GM12891 (cell line): ENCODE measurements at places on chromosomes 2 and 18.
A peak's percentile ranks its signal among the peaks of the same experiment; 100 is the strongest.

- DNase-seq: no peak
These were observed 39.8 kb upstream of the ST8SIA3 start for GRCh38 chr18:57312346-57313144.

DNA sequence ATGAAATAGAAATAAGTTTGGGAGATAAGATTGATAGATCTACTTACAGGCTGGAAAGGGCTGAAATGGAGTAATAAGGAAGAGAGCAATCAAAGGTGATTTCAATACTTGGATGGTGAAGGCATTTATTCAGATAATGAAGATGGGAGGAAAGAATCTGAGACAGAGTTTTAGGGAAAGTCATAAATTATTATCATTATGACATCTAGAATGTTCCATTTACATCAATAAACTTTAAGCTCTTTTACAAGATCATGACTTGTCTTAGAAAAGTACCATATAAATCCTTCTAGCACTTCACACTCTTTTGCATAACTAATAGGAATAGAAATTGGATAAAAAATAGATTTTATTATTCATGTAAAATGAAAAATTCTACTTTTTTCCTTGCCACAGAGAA, 2.2 kb downstream of the SCN9A start:
- no peak for DNase-seq

DNA sequence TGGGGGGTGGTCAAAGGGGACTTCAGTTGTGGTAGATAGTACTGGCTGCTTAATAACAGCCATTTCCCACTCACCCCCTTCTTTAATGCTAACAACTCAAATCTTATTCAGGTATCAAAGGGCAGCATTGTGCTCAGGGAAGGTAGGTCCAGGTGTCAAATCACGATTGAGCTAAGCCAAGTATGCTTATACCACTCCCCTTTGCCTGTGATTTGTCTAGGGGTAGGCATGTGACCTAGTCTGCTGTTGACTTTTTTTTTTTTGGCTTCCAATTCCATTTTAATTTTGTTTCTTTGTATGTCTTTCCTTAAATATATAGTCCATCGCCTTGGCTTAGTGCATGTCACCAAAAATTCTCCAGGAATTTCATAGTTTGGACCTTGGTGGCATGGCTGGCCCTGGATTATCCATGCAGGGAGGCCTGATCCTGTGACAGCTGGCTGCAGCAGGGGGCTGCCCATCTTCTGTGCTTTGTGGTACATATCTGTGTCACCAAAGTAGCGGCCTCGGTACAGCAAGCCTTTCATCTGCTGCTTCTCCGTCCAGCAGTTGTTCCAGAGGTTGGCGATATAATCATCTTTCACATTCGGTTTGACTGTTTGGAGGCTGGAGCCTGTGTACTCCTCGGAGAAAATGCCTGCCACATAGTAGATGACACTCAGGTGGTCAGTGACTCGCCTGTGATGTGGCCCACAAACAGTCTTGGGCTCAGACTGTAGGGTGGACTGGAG, 68.1 kb upstream of the SPRED2 start:
- DNase-seq: no peak

GRCh38 chr2:198141726-198142125, 337.3 kb downstream of the PLCL1 start:
- no peak for DNase-seq

- DNase-seq: no peak
These were observed 1159.6 kb downstream of the RPIA start for GRCh38 chr2:89850881-89851582.

DNA sequence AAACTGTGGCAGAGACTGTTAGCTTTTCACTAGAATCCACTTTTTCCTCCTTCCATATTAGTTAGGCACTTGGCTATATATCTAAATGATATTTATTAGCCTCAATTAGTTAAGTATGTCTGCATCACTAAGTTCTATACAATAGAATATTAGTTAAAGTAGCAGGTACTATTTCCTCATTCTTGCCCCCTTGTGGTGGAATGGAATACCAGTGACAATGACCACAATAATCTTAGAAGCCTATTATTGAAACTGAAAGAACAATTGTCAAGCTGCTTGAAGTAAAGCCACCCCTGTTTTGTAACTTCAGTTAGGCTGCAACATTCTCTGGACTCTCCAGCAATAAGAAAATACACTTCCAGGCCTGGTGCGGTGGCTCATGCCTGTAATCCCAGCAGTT, 476.3 kb upstream of the VWC2L start:
- DNase-seq: peak; percentile 17

GRCh38 chr2:135797497-135798274, 39.3 kb downstream of the LCT start:
- DNase-seq: peak; percentile 67

DNA sequence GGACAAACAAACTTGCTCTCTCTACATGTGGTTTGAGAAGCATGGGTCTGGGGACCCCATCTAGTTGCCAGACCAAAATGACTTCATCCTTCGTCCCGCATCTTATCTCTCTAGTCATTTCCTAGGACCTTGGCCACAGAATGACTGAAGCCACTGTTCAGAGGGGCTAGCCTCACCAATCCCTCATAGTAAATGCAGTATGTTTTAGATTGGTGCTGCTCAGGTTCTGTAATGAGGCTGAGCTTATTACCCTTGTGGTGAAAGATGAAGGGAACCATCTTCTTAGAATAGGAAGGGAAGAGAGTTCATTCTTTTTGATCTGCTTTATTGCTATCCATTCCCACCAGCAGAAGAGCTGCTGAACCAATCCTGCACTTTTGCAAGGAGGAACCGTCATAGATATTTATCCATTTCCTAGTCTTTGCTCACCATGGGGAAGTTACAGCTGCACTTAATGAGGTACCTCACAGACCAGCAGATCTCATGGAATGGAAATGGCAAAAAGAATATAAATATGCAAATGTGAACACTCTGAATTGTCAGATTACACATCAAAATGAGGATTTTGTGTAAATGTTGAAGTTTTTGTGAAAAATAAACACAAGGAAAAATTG, 436.7 kb downstream of the LPIN1 start:
- no peak for DNase-seq

DNA sequence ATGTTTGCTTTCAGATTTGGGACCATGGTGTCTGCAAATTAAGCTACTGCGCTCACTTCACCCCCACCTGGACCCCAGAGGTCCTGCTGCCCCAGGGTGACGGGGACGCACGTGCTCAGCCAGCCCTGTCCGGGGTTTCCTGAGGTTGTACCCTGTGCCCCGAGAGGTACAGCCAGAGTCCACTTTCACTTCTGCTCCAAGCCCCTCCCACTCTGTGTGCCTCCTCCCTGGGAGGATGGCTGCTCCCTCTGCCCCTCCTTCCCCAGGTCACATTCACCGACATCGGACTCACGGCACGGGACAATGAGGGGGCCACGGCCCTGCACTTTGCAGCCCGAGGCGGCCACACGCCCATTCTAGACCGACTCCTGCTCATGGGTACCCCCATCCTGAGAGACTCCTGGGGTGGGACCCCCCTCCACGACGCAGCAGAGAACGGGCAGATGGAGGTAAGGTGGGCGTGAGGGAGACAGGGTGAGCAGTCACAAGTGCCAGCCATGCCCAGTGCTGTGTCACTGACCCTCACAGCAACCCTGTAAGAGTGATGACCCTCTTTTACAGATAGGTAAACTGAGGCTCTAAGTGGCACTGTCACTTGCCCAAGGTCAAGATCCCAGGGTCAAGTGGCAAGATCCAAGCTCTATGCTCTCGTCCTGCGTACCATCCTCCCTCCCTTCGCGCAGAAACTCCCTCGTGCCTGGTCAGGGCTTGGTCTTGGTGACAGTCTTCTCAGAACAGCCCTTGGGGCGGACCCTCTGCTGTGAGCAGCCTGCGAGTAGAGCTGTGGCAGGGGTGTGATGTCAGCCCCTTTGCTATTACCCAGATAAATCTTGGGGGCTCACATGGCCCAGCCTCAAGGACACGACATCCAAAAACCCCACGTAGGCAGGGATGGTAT, 7.6 kb downstream of the ESPNL start:
- DNase-seq: peak; percentile 84

GRCh38 chr2:158688721-158689120, 106.4 kb upstream of the DAPL1 start:
- DNase-seq: no peak

GRCh38 chr2:579961-580360, 97.2 kb downstream of the TMEM18 start:
- DNase-seq: no peak

DNA sequence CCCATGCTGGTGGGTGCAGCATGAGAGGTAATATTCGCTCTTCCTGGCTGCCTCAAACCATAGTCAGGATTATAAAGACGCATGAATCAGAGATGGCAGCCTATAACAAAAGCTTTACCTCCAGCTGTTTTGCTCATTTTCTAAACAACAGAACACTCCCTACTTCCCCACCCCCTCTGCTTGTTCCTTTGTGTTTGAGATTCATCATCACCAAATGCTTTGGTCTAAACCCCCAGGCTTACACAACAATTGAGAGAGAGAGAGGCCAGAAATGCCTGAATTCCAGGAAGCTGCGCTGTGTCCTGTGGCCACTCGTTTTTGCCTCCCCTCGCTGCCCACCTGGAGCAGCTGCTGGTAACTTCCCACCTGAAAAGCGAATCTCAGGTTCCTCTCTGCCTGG, 78.8 kb upstream of the CAPN13 start:
- DNase-seq: no peak

DNA sequence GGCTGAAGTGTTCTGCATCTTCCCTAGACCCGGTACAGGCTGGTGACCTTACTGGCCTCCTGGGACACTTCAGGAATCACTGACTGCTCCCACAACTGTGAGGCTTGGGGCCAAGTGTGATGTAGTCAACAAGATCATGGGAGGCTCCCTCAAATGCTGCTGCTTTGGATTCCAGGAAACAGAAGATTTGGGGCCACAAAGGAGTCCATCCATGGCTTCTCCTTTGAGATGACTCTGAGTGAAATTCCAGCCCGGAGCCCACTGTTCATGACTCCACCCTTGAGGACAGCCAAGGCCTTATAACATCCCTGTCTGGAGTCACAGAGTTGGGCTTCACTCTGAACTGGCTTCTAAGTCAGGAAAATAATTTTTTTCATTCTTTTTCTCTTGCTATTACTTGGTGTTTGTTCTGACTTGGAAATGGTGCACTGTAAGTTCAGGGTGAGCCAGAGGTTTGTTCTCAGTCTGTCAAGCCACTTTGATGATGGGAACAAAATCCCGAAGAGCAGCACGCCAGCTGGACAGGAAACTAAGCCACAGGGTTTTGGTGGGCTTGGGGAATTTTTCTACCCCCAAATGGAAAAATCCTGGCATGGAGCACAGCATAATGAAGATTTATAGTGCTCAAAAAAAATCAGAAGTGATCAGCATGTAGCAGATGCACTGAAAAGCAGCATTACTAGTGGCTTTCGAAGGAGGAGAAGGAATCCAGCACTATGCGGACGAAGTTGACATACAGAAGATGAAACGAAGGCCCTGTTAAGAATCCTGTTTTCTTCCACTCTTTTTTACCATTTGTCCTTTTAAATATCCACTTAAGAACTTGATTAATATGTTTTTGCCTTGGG, 98.1 kb upstream of the ZFP36L2 start:
- DNase-seq: no peak

GRCh38 chr2:78553866-78554647, 471.4 kb upstream of the REG3G start:
- no peak for DNase-seq

GRCh38 chr2:67950919-67951318, 111.9 kb downstream of the C1D start:
- no peak for DNase-seq

- peak; percentile 7 for DNase-seq
These were observed 669 bp downstream of the MARCHF7 start for GRCh38 chr2:159712929-159713420.

DNA sequence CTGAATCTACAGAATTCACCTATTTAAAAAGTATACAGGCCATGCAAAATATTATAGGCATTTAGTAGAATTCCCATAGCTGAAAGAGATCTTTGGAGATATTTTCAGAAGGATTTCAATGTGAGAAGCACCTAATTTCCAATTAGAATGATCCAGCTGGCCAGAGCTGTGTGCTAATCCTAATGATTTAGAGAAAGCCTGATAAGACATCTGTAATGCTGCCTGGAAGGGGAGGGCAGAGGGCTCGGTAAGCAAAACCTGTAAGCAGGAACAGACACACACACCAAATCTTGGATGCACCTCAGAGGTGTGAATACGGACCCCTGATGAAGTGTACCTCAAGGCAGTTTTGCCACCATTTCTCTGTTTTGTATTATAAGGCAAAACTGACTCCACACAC, 14.0 kb downstream of the SERTAD2 start:
- no peak for DNase-seq

DNA sequence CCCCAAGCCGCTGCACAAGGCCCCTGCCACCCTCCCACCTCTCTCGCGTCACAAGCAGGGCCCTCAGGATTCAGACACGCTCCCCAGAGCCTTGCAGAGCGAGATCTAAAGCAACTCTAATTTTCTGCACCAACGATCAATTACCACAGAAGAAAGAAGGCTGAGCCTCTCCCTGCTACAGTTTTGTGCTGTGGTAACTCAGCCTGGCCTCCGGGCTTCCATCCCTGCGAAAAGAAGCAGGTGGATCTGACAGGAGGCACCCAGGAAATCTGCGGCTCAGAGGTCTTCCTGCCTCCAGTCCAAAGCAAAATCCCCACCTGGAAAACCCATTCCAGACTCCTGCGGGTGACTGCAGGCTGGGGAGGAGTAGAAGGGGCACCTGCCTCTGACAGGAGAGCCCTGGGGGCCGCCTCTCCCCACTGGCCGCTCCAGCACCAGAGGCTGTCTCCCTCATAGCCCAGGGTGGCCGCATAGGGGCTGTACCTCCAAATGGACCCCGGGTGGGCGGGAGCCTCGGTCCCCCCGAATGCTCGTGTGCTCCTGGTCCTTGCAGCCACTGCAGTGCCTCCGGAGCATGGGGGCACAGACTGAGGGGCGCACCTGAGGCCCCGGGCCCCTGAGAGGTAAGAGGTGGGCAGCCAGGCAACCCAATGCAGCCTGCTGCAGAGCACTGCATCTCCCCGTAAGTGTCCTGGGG, 31.0 kb downstream of the PXDN start:
- no peak for DNase-seq

- no peak for DNase-seq
These were observed 39.5 kb upstream of the IMP4 start for GRCh38 chr2:130303169-130303568.

- no peak for DNase-seq
These were observed 62.0 kb downstream of the MTCL1 start for GRCh38 chr18:8767340-8767739.

DNA sequence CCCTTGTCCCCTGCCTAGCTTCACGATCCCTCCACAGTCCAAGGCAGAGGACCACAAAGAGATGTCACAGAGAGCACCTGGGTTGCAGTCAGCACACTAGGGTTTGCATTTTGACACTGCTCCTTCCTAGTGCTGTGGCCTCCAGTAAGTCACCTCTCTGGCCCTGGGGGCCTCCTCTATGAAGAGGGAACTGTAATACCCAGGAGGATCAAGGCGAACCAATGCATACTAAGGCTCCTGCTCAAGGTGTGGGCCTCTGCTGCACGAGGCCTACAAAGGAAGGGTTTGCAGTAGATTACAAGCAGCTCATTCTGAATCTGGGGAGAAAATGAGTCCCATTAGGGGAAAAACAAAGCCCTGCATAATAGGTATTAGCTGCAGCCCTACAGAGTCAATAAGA, 72.3 kb upstream of the FZD7 start:
- no peak for DNase-seq

- no peak for DNase-seq
These were observed 12.4 kb upstream of the CATIP start for GRCh38 chr2:218344090-218344754.
